ENCODE measurements at places on chromosomes 3 and 15. TPM values are rescaled to one million over a fixed set of nuclear protein-coding genes. Genes with fewer than 3 reads are reported as not detected.

PHC3 gene
- 27.2 TPM for total RNA-seq

HTR3E gene
- total RNA-seq: not detected

TRIM59 gene
- total RNA-seq: 47.6 TPM

KNL1 gene
- total RNA-seq: 16.8 TPM

MASP1 gene
- total RNA-seq: 1.0 TPM

ATP13A4 gene
- 0.13 TPM for total RNA-seq

MEX3B gene
- total RNA-seq: 10.4 TPM

AADAC gene
- total RNA-seq: not detected

DNA sequence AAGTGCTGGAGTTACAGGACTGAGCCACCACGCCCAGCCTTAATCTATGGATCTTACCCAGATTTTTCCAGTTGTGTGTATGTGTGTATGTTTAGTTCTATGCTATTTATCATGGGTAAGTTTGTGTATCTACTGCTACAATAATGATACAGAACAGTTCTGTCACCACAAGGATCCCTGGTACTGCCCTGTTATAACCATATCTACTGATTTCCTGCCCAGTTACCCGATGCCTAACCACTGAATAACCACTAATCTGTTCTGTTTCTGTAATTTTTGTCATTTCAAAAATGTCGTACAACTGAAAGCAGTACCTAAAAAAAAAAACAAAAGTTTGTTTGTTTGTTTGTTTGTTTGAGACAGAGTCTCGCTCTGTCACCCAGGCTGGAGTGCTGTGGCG is 123.7 kb upstream of the RAP2B start:
- DNase-seq: no peak

GRCh38 chr3:61094608-61095007 is 156.6 kb downstream of the FHIT start:
- DNase-seq: no peak

DNA sequence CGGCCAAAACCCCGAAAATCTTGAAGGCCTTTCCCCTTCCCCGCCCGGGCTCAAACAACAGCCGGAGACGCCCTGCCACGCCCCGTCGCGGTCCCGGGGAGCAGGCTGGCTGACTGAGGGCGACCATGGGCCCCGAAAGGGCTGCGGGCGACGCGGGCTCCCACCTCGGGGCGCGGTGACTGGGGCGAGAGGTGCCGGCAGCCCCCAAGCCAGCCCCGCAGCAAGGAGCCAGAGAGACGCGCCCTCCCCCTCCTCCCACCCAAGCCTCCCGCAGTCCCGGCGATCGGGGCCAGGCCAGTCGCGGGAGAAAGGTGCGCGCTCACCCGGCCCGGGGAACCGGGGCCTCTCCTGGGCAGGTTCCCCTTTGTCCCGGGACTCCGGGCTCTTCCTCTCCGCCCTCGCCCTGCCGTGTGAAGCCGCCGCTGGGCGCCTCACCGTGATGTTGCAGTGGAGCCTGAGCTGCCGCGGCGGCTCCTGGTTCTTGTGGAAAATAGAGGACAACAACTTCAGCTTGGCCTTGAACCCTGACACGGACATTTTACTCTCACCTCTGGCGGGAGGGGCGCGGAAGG is 30.6 kb upstream of the ZSCAN2 start:
- no peak for DNase-seq

- no peak for DNase-seq
These were observed 32.0 kb upstream of the APEH start for GRCh38 chr3:49641921-49642707.

- peak; percentile 53 for DNase-seq
These were observed 27.9 kb upstream of the SLC6A1 start for GRCh38 chr3:10964537-10965167.

GRCh38 chr3:119595639-119596334 is 1.9 kb upstream of the PLA1A start:
- DNase-seq: no peak

DNA sequence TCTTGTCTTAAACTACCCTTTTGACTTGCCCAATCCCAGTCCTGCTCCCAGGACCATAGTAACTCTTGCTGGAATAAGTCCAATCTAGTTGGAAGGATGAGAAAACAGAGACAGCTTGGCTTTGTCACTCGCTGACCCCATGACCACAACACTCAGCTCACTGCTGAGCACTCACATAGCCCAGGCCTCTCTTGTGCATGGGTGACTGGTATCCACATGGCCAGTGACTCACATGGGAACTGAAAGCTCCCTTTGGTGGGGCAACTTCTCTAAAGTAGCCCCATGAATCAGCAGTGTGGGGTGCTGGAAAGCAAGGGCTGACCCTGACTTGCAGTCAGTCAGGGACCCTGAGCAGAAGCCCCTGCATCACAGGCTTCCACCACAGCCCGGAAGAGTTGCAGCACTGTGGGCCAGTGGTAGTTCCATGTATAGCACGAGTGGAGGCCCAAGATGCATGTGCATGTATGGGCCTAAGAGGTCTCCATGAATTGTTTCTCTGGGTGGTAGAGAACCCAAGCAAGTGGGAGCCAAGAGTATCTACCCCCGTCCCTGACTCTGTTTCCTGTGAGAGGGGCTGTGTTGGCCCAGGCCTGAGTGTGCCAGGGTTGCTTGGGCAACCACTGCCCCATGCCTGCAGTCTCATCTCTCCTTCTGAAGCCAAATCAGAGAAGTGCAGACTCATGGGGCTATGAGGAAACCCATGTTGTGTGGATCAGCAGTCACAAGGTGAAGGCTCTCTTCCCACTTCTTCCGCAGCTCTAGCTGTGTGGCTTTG is 62.1 kb upstream of the XCR1 start:
- DNase-seq: no peak

DNA sequence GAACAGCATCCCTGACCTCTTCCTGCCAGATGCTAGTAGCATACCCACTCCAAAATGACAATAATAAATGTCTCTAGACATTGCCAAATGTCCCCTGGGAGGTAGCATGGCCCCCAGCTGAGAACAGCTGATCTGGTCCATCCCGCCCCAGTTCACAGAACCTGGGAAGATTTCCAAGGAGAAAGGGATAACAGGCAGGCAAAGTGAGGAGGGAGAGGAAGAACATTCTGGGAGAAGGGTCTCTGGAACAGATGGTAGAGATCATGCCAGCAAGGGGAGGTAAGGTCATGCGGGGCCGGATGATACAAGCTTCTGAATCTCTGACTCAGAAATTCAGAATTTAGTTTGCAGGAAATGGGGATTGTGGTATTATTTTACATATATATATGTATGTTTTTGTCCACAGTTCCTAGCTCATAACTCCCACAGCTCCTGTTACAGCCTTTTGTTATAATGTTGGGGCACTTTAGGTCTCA is 192.7 kb downstream of the SUCLG2 start:
- DNase-seq: no peak

- no peak for DNase-seq
These were observed 95.0 kb downstream of the LRTM1 start for GRCh38 chr3:54832876-54833275.

GRCh38 chr3:170414202-170414663 is 4.4 kb upstream of the CLDN11 start:
- DNase-seq: no peak

DNA sequence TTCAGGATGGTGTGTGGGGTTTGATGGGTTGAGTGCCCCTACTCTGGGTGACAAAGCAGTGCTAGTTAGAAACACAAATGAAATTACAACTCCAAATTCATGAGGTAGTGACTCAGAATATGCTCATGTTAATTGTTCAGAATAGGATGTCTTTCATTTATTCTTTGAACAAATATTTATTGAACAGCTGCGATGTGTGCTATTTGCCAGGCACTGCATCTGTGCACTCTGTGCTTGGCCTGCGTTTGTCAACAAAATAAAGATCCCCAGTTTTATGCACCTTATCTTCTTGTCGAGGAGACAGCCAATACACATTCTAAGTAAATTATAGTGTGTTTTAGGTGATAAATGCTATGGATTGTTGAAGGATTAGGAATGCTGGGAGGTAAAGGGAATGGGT is 27.3 kb downstream of the MED12L start:
- no peak for DNase-seq

GRCh38 chr15:30962079-30962478 is 29.3 kb downstream of the MTMR10 start:
- DNase-seq: no peak

- DNase-seq: no peak
These were observed 80.8 kb upstream of the IL12A start for GRCh38 chr3:159907828-159908227.

DNA sequence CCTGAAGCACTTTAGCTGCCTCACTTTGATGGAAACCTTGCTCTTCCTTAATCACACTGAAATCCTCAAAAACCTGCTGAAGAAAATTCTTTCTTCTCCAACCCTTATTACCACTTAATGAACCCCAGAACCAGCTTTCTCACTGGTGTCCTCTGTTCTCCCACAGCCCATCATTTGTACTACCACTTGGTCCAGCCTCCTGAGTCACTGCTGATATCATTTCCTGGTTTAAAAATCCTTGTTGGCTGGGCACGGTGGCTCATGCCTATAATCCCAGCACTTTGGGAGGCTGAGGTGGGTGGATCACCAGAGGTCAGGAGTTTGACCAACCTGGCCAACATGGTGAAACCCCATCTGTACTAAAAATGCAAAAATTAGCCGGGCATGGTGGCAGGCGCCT is 418.6 kb upstream of the KCNMB2 start:
- no peak for DNase-seq

DNA sequence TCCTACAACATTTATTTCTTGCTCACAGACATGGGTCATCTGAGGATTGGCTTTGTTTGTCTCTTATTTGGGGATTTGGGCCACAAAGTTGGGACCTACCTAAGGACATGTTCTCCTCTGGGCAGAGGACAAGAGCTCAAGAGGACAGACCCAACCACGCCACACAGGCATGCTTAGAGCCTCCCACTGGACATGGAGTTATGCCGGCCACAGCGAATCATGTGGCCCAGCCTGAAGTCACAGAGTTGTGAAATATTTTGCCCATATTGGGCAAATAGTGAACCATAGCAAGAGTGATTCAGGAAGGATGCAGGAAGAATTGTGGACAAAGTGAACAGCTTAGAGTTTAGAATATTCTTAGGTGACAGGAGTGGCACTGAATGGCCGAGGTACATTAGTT is 9.9 kb downstream of the TRAK1 start:
- no peak for DNase-seq

DNA sequence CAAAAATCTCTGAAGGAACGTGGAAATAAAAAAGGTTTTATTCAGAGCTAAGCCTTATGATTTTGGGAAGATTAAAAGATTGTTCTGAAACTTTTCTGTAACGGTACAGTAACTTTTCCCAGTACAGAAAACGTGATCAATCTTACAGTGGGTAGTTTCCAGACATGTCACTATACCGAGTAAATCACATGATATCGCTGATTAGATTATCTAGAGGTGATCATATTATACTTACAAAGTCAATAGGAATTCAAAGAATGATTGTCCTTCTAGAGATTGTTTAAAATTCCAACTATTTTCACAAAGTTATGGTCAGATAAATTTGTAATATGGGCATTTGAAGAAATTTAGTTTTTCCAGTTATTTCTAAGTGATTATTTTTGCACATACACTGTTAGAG is 736.0 kb upstream of the GRM7 start:
- no peak for DNase-seq

DNA sequence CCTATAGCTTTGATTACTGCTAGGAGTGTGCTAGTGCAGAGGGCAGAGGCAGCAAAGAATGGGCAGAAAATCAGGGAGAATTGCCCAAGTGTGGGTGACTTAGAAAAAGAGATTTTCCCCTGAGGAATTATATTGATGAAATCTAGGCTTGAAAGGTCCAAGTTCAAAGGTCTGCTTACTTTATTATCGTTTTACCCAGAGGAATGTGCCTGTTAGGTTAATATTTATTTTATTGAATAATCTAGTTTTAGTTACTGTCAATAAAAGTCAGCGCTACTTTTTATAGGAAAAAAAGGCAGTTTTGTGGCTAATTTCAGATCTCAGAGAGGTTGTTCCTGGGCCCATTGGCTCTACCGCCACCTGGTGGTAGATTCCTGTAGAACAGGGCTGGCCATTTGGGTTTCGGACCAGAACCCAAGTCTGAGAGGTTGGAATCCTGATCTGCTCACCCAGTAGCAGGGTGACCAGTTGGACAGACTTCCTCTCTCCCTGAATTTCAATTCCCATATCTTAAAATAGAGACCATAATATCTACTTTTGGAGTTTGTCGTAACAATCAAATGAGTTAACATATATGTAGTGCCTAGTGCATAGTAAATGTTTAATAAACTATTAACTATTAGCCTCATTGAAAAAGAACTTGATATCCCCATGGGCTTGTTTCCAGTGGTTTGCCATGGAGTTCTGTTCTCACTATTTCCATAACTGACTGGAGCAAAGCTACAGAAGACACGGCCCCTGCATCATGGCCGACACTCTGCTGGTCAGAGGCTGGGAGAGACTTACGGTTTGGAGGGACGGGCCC is 62.7 kb upstream of the ZNF148 start:
- DNase-seq: peak; percentile 55

DNA sequence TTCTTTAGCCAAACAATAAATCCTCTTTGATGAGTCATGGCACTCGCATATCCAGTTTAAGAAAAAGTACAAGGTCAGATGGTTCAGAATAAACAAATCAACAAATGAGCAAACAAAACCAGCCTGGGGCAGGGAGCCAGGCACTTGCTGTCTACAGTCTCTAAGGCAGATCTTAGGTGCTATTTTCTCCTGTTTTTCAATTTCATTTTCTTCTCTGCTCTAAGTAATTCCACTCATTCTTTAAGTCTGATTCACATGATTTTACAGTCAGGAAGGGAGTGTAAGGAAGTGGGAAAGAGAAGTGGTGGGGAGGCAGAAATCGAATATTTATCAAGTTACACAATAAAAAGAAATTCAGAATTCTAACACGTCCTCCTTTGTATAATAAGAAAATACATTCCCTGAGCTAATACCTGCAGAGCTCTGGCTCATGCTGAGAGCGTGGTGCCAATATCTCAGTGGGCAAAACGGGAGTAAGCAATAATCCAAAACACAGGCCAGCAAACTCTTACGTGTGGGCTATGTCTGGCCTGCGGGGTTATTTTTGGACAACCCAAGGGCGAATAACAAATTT is 298.6 kb downstream of the ADAMTS17 start:
- no peak for DNase-seq

- DNase-seq: no peak
These were observed 15.4 kb upstream of the AADAC start for GRCh38 chr3:151798466-151798865.

GRCh38 chr3:106256249-106256957 is 387.6 kb upstream of the CBLB start:
- DNase-seq: peak; percentile 30

GRCh38 chr3:167941234-167941995 is 154.3 kb downstream of the GOLIM4 start:
- no peak for DNase-seq

DNA sequence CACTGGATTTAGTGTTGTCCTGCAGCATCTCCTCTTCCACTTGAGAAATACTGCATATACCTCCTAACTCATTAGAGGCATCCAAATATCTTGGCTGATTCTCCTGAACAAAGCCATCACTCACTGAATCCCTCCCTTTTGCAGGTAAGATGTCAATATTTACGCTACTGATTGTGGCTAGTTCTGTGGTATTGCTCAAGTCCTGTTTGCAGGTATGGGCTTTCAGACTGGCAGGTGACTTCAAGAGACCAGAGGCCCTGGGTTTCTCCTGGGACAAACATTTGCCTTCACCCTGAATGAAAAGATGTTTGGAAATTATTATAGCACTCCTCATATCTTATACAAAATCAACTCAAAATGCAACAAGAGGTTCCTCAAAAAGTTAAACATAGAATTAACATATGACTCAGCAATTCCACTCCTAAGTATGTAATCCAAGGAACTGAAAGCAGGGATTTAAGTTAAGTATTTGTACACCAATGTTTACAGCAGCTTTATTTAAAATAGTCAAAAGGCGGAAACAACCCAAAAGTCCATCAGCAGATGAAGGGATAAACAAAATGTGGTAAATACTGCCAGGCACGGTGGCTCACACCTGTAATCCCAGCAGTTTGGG is 18.6 kb downstream of the NEK4 start:
- DNase-seq: no peak

GRCh38 chr3:8663177-8664061 is 18.8 kb upstream of the SSUH2 start:
- peak; percentile 85 for DNase-seq

Measured in H9 (cell line).